ENCODE measurements at places on chromosomes 5 and 9. TPM values are rescaled to one million over a fixed set of nuclear protein-coding genes. Genes with fewer than 3 reads are reported as not detected.

The SPINK4 gene
- total RNA-seq: 0.91 TPM

The FBP1 gene
- total RNA-seq: not detected

The SLC45A2 gene
- 0.17 TPM for total RNA-seq

The IL9 gene
- not detected for total RNA-seq

The LCP2 gene
- total RNA-seq: not detected

The TLR4 gene
- total RNA-seq: 35.8 TPM

The MAST4 gene
- total RNA-seq: 25.1 TPM

The TICAM2 gene
- 4.3 TPM for total RNA-seq

The TMEM174 gene
- not detected for total RNA-seq

The KIF4B gene
- total RNA-seq: under 0.01 TPM

The AK3 gene
- total RNA-seq: 66.2 TPM

The RICTOR gene
- total RNA-seq: 40.2 TPM

The TAS2R1 gene
- total RNA-seq: not detected

The GPR151 gene
- total RNA-seq: not detected

The IFNB1 gene
- not detected for total RNA-seq

The FCN2 gene
- total RNA-seq: not detected

The PGGT1B gene
- 16.1 TPM for total RNA-seq

The MEF2C gene
- total RNA-seq: 19.5 TPM

The IFNA21 gene
- total RNA-seq: not detected

The FOXD4L6 gene
- total RNA-seq: 0.17 TPM

The FBXL17 gene
- 12.2 TPM for total RNA-seq
